ENCODE measurements at places on chromosomes 11 and 22.

DNA sequence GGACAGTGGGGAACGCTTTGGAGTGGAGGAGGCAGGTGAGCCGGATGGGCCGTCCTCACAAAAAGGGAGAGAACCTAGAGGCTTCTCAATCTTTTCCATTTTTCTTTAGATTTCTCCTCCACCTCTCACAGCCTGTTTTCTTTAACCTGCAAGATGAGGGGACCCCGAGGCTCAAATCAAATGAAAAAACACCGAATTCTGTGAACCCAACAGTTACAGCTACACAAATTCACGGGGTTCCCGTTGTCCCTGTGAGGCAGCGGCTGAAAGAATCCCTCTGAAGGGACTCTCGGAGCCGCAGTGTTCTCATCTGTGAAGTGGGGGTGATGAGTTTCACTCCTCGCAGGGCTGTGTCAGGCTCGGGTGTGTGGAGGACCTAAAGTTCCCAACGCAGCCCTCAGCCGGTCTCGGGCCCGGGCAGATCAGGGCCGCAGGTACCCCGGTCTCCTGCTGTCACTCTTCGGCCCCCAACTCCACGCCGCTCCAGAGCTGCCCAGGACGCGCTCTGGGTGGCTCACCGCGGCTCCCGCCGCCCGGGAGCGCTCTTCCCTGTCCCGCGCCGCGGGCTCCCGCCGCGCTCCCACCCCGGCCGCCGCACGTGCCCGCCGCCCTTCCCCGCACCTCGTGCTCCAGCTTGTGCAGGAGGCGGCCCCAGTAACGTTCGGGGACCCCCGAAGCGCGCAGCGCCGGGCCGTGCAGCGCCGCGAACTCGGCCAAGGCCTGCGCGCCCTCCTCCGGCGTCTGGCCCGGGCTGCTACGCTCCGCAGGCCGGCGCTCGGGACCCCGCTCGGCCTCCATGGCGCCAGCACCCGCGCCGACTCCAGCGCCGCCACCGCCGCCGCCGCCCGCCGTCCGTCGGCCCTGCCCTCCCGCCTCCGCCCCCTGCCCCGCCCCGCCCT is at the start of gene TTLL12:
Gene TTLL12 (minus strand): TSS at position 863 of the 899 bp plus-strand sequence. CDS start 65 bp downstream, at position 798.
- DNase-seq: no peak

DNA sequence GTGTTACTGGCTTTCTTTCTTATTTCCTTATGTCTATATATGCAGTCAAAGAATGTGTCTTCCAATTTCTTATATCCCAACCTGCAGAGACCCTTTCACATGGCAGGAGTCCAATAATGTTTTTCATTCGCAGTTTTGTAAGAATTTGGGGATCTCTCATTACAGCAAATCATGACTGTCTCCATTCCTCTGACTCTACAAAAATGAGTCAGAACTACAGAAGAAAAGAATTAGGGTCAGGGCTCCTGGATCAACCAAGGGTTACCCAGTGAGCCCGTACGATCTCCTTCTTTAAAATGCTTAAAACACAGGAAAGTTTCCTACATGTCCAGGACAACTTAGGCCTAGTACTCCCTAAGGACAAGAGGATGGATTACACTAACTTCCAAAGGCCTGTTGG is 42.2 kb downstream of the RPUSD4 start:
- DNase-seq: no peak

DNA sequence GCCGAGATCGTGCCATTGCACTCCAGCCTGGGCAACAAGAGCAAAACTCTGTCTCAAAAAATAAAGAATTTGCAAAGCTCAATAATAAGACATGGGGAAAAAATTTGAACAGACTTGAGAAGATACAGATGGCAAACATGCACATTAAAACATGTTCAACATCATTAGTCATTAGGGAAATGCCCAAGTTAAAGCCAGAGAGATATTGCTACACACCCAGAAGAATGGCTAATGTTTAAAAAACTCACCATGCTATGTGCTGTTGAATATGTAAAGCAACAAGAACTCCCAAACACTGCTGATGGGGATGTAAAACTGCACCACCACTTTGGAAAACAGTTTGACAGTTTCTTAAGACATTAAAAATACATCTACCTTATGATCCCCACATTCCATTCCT is 12.6 kb downstream of the LRRC75B start:
- no peak for DNase-seq

DNA sequence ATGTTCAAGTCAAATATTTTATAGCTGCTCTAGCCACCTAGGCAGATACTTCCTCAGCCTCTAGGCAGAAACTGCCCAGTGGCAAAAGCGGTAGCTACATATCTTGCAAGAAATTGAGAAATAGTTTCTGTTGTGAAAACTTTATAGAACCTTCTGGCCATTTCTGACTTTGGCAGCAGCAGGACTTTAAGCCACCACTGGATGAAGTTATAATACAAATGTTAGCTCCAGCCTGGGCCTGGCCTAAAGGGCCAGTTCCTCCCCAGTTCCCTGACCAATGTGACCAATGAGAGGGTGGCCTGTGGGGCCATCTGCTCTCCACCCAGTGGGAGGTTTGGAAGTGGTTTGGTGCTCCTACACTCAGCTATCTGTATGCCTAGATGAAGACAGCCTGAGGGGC is 254.0 kb upstream of the NARS2 start:
- no peak for DNase-seq

- no peak for DNase-seq
Observed at GRCh38 chr11:75558939-75559843, 2.9 kb upstream of the SERPINH1 start.

- DNase-seq: no peak
Observed at GRCh38 chr11:36009473-36009872, 65.6 kb downstream of the LDLRAD3 start.

GRCh38 chr22:32801537-32802236 is at the start of gene TIMP3:
Gene TIMP3 (plus strand): TSS chr22:32801705. CDS start chr22:32802002, 297 bp downstream.
- no peak for DNase-seq

GRCh38 chr11:65627202-65627601 is 10.7 kb upstream of the SIPA1 start:
- no peak for DNase-seq

DNA sequence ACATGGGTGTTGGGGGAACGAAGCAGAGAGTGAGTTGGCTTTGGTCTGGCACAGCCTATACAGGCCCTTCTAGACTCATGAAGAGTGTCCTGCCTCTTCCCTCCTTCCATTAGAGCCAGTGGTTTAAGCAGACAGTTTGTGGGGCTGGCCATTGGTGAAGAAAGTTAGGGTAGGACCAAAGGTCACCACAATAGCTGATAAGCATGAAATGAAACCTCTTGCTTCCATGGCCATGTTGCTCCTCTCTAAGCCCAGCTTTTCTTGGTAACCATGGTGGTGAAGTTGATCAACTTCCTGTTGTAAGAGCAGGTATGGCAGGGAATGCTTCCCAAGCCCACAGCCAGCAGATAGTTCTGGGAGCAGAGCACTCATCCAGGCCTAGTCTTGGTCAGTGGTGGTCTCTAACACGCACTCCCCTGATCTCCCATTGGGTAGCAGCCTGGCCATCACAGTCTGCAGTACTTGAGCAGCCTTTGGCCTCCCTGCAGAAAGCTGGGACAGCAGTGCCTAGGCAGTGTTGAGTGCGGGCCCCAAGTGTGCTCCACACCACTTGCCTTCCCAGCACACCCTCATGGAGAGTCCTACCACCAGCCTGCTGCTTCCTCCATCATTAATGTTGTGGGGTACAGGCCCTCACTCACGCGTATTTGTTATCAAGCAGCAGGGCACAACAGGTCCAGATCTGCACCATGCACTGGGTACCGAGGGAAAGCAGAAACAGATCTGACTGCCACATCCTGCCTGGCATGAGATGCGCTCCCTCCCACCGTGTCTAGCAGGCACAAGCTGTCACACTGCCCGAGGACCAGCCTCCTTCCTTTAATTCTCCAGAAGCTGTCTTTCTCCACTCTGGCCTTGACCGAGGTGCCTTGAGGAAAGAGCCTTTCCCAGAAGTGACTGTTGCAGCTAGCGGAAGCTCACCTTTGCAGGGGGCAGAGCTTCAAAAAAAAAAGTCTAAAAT is 65.8 kb upstream of the SUSD2 start:
- no peak for DNase-seq

DNA sequence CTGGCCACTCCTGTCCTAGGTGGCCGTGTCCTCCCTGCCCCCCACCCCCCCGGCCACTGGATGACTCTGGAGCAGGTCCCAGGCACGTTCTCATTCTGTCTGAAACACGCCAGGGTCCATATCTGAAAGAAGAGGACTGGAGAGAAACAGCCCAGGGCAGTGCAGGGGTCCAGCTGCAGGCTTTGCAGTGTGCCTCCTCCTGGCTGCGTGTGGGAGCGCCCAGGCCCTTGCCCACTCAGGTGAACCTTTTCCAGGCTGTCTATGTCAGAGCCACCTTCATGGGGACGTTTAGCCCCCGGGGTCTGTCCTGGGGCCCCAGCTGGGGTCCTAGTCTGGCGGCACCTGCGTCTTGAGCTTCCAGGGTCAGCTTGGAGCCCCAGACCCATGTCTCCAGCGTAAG is 15.6 kb downstream of the GRAMD4 start:
- DNase-seq: no peak

GRCh38 chr11:79414041-79414440 is 26.8 kb downstream of the TENM4 start:
- no peak for DNase-seq

DNA sequence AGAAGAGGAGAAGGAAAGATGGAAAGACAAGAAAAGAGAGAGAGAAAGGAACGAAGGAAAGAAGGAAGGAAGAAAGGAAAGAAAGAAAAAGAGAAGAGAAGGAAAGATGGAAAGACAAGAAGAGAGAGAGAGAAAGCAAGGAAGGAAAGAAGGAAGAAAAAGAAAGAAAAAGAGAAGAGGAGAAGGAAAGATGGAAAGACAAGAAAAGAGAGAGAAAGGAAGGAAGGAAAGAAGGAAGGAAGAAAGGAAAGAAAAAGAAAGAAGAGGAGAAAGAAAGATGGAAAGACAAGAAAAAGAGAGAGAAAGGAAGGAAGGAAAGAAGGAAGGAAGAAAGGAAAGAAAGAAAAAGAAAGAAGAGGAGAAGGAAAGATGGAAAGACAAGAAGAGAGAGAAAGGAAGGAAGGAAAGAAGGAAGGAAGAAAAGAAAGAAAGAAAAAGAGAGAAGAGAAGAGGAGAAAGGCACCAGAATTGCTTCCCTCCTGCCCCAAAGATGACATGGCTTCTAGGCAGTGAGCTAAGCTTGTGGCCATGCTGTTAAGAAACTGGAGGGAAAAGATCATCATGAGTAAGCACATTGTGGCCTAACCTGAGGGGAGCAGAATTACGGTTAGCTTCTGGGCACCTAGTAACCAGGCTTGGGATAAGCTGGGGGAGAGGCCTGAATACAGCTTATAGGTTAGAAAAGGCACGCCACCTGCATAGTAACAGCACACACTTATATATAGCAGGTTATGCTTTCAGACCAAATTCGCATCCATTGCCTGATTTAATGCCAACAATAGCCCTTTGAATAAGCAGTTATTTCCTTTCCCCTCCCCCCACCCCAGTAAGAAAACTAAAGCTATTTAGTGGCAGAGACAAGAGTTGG is 2.3 kb upstream of the ST3GAL4 start:
- DNase-seq: no peak

DNA sequence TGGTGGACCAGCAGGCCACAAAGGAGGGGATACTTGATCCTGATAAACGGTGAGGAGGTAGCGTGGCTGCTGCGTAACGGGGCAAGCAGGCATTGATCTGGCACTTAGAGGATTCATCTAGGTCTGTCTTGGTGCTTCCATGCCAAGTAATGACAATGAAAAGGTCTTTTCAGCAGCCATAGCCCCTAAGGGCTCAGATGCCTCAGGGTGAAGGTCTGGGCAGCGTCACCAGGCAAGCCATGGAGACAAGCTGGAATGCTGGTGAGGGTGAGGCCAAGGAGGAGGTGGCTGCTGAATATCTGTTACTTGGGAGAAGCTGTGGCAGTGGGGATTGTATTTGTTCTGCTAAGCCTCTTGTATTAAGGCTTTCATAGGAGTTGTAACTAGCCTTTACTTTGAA is 4.8 kb upstream of the CHKB start:
- DNase-seq: no peak

DNA sequence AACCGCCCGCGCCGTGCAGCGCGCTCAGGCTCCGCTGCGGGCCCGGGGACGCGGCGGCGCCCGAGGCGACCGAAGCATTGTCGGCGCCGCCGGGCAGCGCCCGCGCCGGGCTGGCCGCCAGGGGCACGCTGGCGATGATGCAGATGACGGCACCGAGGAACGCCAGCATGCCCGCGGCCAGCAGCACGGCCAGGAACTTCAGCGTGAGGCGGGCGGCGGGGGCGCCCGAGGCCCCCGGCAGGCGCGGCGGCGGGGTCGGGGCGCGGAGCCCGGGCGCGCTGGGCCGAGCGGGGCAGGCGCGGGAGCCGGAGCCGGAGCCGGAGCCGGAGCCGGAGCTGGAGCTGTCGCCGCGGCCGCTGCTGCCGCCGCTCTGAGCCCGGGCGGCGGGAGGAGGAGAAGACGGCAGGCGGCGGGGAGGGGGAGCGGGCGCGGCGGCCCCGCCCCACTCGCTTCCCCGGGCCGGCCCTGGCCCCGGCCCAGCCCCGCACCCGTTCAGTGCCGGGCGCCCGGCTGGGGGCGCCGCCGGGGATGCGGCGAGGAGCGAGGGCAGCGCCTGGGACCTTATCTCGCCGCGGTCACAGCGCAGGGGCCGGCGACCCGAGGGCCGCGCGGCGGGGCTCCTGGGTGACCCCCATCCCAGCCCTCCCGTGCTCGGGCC is at the start of gene NPTXR:
Gene NPTXR (minus strand): TSS at position 372 of the 658 bp plus-strand sequence.
- DNase-seq: peak; percentile 7

GRCh38 chr11:125505492-125506080 is 9.5 kb upstream of the FEZ1 start:
- DNase-seq: no peak

DNA sequence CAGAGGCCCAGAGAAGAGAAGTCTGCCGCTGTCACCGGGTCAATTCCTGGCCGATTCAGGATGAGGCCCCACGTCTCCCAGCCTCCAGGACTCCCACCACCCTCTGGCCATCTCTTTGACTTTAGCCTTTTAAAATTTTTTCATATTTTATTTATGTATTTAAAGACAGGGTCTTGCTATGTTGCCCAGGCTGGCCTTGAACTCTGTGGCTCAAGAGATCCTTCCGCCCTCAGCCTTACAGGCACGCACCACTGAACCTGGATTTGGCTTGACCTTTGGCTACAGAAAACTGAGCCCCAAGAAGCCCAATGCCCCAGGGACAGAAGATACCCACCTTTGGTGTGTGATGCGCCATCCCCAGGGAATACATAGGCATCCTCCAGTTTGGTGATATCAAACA is 3.9 kb downstream of the POLR3H start:
- DNase-seq: no peak

DNA sequence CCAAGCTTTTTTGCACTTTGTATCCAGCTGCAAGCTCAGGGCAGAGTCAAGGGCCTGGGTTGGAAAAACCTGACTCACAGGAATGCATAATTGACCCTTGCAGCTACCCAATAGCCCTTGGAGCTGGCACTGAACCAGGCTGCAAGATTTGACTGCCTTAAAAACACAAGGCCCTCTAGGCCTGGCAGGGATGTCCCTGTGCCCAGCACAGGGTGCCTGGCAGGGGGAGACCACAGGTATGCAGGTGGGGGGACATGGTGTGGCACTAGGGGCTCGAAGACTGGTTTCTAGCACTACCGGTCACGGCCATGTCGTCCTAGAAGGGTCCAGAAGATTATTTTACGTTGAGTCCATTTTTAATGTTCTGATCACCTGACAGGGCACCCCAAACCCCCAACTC is 30.2 kb downstream of the SBF1 start:
- no peak for DNase-seq

- DNase-seq: no peak
Observed at GRCh38 chr22:30183861-30184278, 62.7 kb downstream of the LIF start.

- DNase-seq: no peak
Observed at GRCh38 chr22:49262167-49262566, 565.5 kb downstream of the BRD1 start.

- no peak for DNase-seq
Observed at GRCh38 chr11:63613517-63614135, 607 bp downstream of the PLAAT3 start.

All from NCI-H774 (cell line).